SHP77 treated with DMSO at 0.1 percent for 48 hours (cell line): ENCODE measurements at places on chromosomes 16 and 17.

DNA sequence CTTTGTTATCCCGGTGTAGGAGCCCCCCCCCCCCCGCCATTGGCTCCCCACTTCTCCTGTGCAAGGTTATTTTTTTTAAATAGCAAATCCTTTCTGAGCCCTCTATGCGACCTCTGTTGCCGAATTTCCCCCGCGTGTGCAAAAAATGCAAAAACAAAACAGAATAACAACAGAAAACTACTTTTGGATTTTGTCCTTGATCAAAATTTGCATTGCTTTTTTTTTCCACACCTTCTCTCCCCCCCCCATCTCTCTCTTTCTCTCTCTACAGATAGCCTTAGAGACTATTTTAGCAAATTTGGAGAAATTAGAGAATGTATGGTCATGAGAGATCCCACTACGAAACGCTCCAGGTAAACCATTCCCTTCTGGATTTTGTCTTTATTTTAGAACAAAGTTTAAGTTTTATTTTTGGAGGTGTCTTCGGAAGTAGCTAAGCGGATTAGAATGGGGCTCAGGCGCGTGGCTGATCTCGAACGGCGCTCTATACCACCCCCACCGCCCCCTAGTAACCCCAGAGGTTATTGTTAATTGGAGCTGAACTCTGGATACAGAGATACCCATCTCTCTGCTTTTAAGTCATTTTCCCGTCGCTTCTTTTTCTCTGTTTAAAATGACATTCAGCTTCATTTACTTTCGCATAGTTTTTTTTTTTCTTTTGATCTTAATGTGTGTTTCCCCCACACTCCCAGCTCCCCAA lies 1.0 kb downstream of the MSI2 start:
- no peak for DNase-seq

DNA sequence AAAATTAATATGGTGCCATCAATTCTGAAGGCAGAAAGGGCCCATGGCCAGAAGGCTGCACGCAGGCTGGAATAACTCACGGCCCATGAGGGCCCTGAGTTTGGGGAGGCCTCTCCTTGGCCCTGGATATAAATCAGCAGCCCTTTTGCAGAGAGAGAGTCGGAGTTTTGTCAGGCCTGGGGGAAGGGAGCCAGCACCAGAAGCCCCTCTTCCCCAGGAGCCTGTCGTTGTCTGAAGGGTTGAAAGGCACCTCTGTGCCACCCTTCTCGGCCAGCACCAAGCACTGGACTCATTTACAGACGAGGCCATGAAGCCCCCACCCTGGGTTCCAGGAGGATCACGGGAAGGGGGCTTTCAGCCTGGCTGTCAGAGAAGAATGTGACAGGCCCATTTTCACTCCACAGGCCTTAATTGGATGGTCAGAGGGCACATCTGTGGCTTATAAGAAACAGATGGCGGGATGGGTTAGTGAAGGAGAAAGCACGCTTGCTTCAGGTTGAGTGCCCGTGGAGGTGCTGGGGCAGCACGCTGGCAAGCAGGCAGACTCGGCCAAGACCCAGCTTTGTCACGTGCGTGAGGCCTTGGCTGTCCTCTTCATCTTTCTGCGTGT lies 140.6 kb downstream of the CLEC16A start:
- DNase-seq, result no peak

DNA sequence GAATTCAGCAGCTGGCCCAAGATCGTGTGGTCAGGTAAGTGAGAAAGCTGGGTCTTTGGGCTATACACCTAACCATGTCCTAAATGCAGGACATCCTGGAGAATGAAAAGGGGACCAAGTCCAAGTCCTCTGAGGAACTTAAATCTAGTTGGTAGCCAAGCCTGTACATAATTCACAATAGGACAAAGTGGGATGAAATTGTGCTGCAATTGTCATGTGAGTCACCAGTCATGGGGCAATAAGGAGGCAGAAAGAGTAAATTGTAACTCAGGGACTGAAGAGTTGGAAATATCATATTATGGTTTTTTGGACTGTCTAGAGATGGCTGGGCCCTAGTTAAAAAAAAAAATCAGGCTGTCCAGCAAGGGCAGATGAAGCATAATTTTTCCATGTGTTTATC lies 202.6 kb downstream of the CYLD start:
- DNase-seq, result no peak

DNA sequence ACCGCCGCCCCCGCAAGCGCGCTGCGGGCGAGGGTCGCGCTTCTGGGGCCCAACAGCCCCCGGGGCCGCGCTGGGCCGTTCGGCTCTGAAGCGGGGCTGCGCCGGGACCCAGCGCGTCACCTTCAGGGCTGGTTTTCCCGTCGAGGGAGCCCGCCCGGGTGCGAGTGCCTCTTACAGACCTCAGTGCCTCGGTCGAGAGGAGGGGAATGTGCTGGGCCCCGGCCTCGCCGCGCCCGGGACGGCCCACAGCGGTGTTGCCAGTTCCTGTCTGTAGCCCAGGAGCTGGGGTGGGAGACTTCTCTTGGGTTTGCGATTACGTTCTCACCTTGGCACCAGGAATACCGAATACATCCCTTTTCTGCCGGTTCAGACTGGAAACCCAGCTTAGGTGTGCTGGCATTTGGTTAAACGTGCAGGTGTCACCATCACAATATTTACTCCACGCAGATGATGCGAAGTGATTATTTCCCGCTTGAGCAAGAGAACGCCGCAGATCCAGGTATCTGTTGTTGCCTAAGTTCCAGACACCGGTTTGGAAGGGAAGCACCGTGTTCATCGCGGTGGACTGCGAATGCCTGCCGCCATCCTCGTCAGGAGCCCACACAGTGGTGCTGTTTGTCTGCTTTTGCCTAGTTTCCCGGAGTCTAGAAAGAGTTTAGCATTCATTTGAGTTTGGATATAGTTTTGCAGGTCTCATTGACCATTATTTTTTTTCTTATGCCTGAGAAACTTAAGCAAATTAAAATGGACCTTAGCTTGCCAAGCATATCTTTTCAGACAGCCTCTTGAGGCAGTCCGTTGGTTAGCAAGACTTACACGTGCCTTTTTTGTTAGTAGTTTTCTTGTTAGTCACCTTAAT lies 914 bp downstream of the MAP1LC3B start:
- DNase-seq, result no peak

GRCh38 chr17:82648742-82649331 lies 593 bp upstream of the WDR45B start:
- DNase-seq, result no peak

- no peak for DNase-seq
Measured at GRCh38 chr16:81921843-81922584, 89.3 kb downstream of the SDR42E1 start.
